ENCODE measurements at places on chromosomes 7 and 10. TPM values are rescaled to one million over a fixed set of nuclear protein-coding genes. Genes with fewer than 3 reads are reported as not detected.

The VPS26A gene
- 33.1 TPM for total RNA-seq

The AZGP1 gene
- total RNA-seq = 85.5 TPM

The ZNF485 gene
- 1.5 TPM for total RNA-seq

The ZNF503 gene
- total RNA-seq = 5.9 TPM

The KAZALD1 gene
- total RNA-seq = 5.1 TPM

The PLPP4 gene
- not detected for total RNA-seq

The CCDC146 gene
- 4.7 TPM for total RNA-seq

The PTPRN2 gene
- total RNA-seq = 1.3 TPM

The FAM3C gene
- 46.2 TPM for total RNA-seq

The TMEM196 gene
- total RNA-seq = not detected

The FAM204A gene
- 58.9 TPM for total RNA-seq

The GPR26 gene
- not detected for total RNA-seq
